Caudate nucleus (tissue), 63 donors: ENCODE measurements at places on chromosomes 11 and 22.

- no peak for DNase-seq
Observed at GRCh38 chr11:94597896-94598295, 30.7 kb downstream of the PIWIL4 start.

DNA sequence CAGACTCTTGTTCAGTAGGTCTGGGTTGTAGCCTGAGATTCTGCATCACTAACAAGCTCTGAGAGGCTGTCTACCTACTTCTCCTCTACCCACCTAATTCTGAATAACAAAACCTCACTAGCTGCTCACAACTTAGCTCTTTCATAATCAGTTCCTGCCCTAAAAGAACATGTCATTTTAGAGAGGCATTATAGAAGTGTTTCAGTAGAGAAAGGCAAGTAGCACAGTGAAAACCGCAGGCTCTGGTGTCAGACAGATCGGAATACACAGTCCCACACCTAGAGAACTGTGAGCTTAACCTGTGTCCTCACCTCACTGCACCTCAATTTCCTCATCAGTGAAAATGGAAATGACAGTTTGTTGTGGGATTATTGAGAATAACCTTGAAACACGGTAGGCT is 1337.6 kb upstream of the TENM4 start:
- no peak for DNase-seq

DNA sequence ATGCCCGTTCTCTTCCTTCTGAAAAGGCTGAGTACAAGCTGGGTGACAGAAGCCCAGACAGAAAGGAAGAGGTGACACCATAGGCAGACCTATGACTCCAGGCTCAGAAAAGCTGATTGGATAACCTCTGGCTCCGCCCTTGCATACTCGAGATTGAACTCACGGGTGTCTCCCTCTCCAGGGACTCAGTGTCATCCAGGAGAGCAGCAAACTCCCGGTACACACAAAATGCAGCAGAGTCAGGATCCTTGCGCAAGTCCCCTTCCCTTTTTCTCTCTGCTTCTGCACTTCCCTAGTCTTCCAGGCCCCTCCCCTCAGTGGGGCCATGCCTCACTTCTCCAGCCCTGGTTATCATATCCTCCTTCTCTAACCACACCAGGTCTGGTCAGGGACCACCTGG is 9.8 kb downstream of the SCN4B start:
- no peak for DNase-seq

GRCh38 chr11:407651-408123 is 7.1 kb downstream of the SIGIRR start:
- DNase-seq = no peak

- no peak for DNase-seq
Observed at GRCh38 chr22:30598986-30599385, 7.3 kb upstream of the PES1 start.

DNA sequence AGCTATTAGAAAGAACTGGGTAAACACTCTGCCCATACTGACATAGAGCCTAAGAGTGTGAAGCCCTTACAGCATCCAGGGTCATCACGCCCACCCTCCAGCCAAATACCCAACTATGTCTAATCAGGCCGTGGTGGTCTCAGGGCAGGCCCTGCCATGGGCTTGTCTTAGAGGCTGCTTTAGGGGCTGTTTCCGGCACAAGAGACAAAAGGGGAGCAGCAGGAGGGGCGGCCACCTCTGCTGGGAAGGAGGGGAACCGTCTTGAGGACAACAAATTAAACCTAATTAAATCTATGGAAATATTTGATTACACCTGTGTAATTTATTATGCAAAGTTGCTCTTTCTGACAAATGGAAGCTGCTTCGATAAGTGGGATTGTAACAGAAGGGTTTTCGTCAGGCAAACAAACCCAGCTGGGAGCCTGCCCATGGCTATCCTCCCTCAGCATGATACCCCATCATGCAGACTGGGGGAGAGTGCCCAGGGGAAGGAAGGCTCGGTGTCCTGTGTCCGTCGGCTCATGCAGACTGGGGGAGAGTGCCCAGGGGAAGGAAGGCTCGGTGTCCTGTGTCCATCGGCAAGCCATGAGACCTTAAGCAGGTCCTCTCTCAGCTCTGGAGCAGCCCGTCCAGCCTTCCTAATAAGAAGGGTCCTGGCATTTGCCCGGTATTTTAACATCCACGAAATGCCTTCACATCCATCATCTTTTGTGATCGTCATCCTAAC is 163.6 kb upstream of the B3GAT1 start:
- DNase-seq = no peak

DNA sequence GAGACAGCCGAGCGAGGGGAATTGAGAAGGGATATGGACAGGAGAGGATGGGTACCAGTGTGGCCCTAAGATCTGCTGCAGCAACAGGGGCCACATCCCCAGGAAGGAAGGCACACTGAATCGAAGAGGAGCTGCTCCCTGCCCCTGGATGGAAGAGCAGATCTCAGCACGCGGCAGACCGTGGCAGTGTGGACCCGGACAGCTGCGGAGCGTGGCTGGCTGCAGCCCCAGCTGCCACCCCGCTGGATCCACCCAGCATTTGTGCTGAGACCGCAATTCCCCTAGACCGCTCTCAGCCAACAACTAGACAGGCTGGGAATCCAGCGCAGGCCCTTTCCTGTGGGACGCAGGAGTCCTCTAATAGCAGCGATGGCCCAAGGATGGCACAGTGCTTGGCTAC is 94.7 kb downstream of the NECTIN1 start:
- no peak for DNase-seq

DNA sequence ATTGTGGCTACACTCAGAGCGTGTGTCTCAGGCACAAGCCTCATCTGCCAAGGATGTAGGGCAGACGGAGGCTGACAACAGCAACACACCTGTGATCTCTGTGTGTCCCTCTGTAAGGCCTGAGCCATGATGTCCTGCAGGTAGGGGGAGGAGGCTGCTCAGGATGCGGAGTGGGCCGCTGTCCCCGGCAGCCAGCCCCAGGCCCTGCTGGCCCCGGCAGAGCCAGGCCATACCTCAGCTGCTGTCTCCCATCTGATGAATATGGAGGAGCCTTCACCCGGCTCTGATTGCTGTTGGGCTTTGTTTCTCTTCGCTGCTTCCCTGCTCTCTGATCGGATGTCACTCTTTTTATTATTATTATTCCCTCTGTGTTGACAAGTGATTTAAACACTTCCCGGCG is 83.6 kb upstream of the NCAM1 start:
- no peak for DNase-seq

GRCh38 chr11:15107730-15108515 is 6.8 kb upstream of the INSC start:
- DNase-seq = no peak

DNA sequence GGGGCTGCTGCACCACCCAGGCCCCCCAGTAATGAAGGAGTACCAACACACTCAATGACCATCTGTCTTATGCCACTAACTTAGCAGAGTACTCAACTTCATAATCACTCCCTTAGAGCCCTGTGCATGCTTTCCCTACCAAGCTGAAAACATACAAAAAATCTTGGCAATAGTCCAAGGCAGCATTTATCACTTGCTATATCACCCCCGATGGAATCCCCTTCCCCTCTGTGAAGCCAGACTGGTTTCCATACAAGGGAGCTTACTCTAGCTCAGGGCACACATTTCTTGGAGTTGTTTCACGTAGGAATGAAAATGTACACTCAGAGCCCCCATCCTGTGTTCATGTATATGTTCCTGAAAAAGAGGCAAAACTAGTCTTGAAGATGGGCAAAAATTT is 301.3 kb upstream of the TENM4 start:
- DNase-seq = no peak

- no peak for DNase-seq
Observed at GRCh38 chr11:62004473-62004872, 37.0 kb upstream of the FTH1 start.

DNA sequence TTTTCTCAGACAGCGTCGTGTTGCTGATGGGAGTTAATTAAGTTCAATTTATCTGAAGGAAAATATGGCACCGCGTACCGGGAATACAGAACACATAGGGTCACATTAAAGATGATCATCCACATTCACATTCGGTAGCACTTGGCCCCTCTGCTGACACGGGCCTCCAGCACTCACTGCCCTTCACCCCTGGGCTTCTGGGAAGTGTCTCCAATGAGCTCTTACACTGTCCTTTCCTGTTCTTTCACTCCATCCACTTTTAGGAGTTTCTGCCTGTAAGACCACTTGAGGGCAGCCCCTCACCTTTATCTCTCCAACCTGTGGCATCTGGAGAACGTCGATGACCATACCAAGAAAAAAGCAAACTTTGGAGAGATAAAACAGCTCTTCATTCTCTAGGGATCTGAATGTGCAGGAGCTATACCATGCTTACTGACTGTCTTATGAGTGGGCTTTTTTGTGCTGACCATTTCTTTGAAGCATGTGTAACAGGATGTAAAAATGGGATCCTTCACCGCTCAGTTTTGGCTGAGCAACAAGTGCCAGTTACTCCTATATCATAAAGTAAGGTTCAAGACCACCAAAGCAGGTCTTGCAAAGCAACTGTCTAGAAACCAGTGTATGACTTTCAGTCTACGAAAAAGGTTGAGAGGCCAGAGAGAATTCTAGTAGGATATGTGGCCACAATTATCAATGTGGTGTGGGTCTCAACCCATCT is 1.1 kb upstream of the SERGEF start:
- DNase-seq = no peak

DNA sequence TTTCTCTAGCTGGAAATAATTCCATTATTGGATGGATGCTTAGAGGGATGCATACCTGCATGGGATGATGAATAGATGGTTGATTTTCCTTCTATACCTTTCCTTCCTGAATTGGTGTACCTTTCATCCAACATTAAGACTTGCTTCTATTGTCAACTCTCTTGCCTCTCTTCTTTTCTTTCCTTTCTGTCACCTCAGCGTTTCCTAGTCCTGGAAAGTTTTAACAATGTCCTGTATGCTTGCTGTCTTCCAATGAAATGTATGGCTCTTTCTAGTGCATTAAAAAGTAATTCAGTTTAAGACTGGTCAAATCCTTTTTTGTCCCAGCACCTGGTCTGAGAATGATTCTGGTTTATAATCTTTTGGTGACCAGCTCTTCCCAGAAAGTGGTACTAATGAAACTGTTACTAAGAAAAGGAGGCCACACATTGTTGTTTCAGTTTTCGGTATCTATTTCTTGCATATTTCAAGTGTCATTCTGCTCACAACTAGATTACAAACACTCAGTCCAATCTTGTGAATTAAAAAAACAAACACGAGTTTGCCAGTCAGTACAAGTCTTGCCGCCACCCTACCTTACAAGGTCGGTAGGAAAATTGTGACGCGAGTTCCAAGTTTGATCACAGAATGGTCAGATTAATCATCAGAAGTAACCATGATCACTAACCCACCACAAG is 8.0 kb downstream of the POU2AF1 start:
- no peak for DNase-seq

DNA sequence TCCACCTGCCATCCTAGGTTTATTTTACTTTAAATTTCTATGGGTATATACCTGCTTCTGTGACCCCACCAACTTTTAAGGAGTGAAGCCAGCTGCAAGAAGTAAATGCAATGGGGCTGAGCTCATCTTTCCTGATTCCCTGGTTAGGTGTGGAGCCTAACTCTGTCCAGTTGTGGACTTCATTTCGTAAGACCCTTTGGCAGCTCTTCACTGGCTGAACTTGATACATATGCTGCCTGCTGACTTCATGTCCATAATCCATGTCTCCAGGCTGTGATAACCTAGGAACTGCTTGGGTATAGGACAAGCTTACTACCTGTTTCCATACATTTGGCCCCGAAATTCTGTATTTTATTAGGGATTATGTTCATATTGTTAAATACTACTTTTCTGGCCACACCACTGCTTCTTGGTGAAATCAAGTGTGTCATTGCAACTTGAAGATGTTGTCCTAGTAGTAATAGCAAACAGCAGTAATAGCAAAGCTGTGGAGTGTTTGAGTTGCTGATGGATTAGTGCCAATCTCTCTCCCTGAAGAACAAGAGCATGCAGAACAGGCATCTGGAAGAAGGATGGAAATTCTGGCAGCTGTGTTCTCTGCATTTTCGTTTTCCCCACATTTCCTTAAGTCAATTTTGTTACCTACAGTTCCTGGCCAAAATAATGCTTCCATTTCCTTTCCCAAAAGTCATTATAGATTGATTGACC is 31.2 kb downstream of the LDLRAD3 start:
- DNase-seq = no peak

- DNase-seq = no peak
Observed at GRCh38 chr11:45036733-45037132, 86.0 kb upstream of the TP53I11 start.

DNA sequence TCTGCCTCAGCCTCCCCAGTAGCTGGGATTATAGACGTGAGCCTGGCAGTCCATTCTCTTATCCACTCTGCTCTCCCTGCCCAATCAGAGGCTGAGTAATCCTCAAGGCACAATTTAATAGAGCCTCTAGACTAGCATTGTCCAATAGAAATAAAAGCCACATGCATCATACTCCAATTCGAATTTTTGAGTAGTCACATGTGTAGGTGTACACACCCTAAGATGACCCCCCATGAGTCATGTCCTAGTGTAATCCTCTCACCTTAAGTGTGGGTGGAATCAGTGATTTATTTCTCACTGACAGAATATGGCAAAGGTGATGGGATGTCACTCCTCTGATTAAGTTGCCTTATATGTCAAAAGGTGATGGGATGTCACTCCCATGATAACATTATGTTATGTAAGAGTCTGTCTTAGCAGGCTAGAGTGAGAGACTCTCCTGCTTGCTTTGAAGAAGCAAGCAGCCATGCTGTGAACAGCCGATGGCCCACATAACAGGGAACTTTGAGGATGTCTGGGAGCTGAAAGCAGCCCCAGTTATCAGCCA is 61.3 kb downstream of the MN1 start:
- no peak for DNase-seq

- no peak for DNase-seq
Observed at GRCh38 chr11:74641905-74642304, 49.5 kb downstream of the POLD3 start.

DNA sequence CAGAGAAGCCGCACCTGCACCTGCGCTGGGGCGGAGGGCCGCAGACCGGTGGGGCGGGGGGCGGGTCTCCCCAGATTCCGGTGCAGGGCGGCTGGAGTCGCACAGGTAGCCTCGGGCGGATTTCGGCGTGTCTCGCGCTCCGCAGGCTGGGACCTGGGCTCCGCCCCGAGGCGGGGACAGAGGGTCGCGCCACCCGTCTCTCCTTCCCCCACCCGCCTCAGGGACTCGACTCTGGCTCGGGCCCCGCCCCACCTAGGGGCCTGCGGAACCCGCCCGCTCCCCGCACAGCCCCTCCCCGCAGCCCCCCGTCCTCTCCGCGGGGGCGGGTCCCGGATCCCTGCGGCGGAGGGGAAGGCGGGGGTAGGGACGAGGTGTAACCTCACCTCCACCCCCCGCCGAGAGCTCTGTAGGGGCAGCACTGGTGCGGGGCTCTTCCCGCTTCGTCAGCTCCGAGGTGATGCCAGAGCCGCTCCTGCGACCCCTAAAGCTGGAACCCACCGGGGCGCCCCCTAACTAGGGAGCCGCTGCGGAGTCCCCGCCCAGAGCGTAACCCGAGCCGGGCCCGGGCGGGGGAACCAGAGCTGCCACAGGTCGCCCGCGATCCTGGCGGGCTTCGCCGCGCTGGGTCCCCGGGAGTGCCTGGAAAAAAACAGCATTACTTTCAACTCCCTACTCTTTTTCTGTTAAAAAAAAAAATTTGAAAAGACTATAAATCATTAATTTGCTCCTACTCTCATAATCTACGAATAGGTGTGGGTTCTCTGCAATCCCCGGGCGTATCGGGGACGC is at the start of gene SLC29A2:
TSS of gene SLC29A2 (minus strand) at position 134 of the 789 bp plus-strand sequence. CDS start 169 bp downstream, outside the sequence.
- DNase-seq = peak; percentile 49
